ENCODE measurements at places on chromosomes 3 and 15.

DNA sequence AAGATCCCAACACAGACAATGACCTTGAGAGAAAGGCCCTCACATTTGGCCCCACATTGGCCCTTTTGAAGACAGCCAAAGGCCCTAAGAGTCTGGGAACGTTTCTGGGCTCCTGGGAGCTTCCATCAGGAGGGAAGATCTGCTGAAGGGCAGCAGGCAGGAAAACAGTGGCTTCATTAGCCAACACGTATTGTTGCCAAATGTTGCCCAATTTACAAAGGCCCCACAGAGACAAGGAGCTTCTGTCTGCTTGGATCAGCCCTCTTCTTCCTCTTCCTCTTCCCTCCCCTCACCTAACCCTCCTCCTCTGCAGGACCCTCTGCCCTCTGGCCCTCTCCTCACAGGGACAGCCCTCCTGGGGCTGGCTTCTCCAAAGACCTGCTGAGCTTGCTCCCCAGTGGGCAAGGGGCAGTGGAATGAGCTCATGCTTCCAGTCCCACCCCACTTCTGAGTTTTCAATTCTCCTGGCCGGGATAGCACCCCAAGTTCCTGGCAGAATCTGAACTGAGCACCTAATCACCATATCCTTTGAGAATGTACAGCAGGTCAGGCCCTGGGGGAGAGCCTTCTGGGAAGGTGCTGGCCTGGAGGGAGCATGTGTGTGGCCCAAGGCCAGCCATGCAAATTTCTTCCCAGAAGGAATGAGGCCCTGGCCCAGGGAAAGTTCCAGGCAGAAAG, 5.1 kb upstream of the LTF start:
- DNase-seq = no peak

DNA sequence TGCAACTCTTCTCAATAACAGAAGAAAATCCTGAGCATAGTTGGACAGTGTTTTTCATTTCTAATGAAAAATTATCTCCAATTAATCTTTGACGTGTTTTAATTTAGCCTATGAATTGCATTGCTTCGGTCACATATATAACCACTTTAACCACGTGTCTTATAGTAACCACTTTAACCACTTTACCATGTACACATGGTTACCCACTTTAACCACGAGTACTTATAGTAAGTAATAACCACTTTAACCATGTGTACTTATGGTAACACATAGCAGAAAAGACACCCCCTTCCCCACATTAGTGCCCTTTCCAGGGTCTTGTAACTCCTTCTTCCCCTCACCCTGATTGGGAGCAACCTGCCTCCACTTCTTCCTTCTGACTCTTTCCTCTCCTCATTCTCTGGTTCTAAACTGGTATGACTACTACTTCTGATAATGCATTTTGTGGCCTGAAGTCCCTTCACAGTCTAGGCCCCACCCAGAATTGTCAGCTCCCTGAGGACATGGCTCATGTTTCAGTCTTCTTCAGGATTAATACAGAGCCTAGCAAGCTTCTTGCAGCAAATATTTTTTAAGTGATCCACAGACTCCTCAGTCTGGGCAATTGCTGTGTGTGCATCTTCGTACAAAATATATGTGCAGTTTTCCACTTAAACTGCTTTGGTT, 25.0 kb downstream of the SLC7A14 start:
- no peak for DNase-seq

DNA sequence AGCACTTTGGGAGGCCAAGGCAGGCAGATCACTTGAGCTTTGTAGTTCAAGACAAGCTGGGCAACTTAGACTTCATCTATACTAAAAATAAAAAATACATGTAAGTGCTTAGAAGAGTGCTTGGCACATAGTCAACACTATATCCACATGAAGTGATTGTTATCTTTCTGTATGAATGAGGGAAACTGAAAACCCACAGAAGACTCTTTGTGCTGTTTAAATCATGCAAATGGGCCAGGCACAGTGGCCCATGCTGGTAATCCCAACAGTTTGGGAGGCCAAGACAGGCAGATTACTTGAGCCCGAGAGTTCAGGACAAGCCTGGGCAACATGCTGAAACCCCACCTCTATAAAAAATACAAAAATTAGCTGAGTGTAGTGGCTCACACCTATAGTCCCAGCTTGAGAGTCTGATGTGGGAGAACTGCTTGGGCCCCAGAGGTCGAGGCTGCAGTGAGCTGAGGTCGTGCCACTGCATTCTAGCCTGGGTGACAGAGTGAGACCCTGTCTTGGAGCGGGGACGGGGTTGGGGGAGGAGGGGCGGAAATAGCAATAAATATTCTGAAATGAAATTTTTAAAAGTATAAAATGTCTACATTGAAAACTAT, 129.7 kb downstream of the NR2E3 start:
- DNase-seq = no peak

- peak; percentile 40 for DNase-seq
Measured at GRCh38 chr3:154783521-154783931, 296.6 kb upstream of the MME start.

GRCh38 chr3:72155391-72156064, 370.6 kb upstream of the PROK2 start:
- peak; percentile 48 for DNase-seq

DNA sequence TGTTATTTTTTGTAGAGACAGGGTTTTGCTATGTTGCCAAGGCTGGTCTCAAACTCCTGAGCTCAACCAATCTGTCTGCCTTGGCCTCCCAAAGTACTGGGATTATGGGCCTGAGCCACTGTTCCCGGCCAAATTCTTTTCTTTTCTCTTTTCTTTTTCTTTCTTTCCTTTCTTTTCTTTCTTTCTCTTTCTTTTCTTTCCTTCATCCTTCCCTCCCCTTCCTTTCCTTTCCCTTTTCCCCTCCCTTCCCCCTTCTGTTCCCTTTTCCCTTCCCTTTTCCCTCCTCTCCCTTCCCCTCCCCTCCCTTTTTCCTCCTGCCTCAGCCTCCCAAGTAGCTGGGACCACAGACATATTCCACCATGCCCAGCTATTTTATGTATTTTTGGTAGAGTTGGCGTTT, 3.1 kb upstream of the ARF4 start:
- no peak for DNase-seq

- no peak for DNase-seq
Measured at GRCh38 chr3:100877286-100877685, 115.9 kb downstream of the ABI3BP start.

All from KBM-7 (cell line).